ENCODE measurements at places on chromosomes 3 and 15.

GRCh38 chr15:52546031-52546751 lies 17.5 kb upstream of the MYO5A start:
- no peak for DNase-seq

DNA sequence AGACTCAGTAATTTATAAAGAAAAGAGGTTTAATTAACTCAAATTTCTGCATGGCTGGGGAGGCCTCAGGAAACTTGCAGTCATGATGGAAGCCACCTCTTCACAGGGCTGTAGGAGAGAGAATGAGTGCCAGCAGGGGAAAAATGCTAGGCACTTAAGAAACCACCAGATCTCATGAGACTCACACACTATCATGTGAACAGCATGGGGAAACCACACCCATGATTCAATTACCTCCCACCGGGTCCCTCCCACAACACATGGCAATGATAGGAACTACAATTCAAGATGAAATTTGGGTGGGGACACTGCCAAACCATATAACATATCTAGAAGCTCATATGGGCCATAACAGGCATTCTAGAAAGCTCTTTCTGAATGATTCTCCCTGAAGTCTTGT lies 190.3 kb downstream of the WNT5A start:
- DNase-seq: no peak

DNA sequence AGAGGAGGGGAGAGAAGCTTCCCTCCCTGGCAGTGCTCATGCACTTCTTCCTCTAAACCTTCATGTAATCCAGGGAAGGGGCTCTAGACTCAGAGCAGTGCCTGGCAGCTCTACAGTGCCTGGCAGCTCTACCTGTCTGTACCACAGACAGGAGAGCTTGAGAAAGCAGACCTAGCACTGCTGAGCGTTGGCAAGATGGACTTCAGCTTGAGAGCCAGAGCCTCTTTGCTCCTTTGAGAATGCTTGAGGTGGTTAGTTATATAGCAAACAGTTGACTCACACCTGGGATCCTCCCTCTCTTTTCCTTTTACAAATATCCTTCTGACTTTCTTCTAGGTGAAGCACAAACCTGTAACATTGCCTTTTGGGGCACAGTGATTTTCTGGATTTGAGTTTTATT lies 20.9 kb downstream of the FBXO22 start:
- DNase-seq: no peak

GRCh38 chr3:168071591-168072322 lies 24.0 kb downstream of the GOLIM4 start:
- DNase-seq: no peak

DNA sequence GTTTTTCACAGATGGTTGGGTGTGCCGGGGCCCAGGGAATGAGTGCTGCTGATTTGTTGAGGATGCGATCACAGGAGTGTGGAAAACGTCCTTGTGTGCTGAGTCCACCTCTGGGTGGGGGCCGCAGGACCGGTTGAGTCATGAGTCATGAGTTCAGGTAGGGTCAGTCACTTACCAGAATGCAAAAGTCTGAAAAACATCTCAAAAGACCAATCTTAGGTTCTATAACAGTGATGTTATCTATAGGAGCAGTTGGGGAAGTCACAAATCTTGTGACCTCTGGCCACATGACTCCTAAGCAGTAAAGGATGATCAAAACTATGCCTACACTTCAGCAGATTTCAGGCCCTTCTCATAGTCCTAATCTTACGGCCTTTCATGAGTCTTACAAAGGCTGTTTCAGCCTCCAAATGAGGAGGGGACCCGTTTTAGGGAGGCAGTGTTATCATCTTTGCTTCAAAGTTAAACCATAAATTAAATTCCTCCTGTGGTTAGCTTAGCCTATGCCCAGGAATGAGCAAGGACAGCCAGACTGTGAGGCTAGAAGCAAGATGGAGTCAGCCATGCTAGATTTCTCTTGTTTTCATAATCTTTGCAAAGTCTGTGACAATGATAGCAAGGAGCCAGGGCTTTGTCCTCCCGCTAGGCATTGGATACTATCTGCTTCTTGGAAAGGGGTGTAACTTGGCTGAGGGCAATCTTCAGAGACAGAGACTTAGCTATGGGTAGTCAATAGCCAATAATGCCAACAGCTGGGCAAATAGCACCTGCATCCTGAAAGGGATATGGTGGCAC lies 30.6 kb upstream of the PIAS1 start:
- DNase-seq: no peak

GRCh38 chr15:48796930-48797329 lies 13.9 kb downstream of the CEP152 start:
- DNase-seq: peak; percentile 30

DNA sequence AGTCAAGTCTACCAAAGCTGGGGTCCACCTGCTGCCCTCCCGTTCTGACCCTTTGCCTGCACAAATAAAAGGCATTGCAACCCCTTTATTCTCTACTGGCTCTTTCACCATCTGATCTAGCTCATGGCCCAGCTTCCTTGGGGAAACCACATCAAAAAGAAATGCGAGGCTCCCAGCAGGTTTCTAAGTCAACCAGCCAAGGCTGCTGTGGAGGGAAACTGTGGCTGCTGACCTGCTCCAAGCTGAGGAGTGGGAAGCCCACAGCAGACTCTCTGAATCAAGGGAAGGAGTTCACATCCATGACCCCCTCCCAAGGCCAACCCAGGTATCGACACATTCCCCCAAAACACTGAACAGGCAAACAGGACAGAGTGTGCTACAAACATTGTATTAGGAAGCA lies 25.2 kb upstream of the SLCO2A1 start:
- DNase-seq: no peak

DNA sequence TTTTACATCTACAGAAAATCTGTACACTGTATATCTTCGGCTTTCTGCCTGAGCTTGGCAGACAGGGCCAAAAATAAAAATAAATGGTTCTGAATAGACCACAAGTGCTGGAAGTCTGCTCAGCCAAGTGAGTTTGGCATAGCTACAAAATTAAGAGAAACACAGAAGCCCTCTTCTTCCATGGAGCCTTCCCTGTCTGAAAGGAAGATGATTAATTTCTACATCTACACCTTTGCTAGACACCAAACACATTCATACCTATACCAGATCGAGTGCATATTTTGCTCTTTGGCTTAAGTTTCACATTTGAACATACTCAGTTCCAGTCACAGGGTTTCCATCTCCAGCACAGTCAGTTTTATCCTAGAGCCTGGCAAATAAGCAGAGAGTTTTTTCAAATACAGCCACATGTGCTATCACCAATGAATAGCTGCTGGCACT lies 224.6 kb downstream of the GREM1 start:
- no peak for DNase-seq

DNA sequence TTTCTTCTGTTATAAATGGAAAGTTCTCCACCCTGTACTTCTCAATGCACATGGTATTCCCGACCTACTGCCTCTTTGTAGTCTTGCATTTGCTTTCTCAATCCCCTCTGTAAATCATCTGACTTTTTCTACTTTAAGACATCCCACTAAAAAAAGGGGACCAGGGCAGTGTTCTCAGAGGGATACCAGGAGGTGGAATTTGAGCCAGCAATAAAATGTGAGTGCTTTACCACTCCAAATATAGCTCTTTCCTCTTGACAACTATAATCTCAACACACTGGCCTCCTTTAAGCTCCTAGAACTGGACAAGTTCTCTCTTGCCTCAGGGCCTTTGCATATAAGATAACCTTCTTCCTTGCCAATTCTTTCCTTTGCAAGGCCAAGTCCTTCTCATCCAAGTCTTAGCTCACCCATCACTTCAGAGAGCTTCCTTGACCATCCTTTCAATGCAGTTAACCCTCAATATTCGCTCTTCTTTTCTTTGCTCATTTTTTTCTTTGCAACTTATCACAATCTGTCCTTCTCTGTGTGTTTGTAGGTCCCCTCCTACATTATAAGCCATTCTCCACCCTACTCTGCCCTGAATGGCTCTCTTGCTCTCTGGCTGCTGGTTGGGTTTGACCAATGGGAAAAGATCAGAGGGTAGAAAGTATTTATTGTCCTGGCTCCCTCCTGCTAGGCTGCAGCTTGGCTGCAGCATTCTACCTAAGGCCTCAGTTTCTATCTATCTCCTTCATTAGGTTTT lies 93.4 kb downstream of the PRICKLE2 start:
- no peak for DNase-seq

DNA sequence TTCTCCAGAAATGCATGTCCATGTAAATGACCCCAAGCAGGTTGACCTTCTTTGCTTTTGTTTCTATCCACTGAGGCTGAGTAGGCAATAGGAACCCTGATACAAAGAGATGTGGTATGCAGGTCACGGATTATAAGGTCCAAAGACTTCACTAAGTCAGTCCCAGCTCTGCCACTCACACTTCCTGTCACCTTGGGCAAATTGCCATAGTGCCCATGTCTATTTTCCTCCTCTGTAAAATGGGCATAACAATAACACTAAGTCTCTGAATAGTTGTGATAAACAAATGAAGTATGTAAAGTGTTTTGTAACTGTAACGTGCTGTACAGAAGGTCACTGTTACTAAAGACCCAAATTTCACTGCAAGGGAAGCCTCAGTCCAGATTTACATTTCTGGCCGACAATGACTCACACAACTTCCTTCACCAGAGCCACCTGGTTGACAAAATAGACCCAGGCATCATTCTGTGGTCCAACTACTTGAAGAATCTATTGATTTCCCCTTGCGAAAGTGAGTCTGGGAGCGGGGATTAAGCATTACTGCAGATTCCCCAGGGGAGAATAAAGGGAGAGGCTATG lies 175.4 kb upstream of the LPP start:
- DNase-seq: peak; percentile 32

DNA sequence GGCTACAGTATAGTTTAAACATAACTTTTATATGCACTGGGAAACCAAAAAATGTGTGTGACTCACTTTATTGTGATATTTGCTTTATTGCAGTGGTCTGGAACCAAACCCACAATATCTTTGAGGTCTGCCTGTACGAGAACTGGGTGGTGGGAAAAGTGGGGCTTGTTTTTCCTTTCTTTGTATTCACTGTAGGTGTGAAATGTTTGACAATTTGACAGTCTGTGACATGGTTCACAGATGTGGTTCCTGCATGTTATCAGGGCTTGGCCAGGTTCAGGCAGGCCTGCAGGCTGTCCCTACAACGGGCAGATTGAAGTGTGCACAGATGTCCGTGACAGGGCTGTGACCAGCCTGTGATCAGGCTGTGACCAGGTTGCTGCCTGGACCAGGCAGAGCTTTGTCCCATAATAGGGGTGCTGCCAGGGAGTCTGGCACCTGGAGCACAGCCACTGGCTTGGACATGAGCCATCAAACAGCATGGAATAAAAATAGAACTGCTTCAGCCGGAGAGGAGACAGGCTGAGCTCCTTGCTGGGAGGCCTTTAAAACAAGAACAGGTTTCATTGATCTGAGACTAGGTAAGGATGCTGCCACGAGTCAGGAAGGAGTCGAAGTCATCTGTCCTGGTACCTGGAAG lies 61.0 kb downstream of the KLF13 start:
- peak; percentile 88 for DNase-seq

DNA sequence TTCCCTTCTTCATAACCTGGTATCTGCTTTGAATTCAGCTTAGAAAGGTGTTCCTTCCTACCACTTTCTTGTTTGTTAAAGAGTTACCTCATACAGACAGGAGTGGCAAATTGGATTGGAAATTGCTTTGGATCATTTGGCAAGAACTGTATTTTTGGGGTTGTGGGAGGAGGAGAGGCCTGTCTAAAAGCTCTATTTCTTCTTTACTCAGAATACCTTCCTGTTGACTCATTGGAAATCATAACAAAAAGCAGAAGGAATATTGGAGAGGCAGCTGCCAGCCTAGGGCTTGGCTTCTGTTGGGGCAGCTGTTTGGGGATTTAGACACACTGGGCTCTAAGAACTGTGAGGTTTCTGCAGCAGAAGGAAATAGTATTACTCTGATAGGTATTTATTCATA lies 14.2 kb downstream of the IQGAP1 start:
- DNase-seq: no peak

- DNase-seq: no peak
Measured at GRCh38 chr15:80957556-80957955, 32.1 kb downstream of the MESD start.

DNA sequence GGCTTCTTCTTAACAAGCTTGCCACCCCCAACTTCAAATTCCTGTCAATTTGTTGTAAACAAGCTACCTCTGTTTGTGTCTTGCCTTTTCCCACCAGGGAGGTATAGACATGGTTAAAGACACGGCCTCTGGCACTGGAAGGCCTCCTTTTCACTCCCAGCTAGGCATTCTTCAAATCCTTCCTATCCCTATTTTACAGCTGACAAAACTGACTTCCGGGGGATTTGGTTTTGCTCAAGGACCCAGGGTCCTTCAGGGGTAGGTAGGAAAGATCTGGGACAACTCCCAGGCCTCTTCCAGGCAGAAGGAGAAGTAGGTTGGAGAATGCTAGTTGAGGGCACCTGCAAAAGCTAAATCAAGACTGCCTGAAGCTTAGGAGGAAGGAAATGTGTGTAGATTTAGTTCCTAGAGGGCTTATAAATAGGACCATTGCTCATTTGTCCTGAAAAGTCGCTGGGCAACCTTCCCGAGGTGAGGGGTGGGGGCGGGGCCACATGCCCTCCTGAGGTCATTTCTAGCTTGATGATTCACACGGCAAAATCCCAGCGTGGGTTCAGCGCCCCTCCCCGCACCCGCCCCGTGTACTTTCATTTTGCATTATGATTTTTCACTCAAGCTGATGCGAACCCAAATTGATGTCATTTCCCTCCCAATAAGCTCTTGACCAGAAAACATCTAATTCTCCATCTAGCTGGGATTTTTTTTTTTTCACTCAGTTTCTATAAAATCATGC lies 365.5 kb downstream of the SHQ1 start:
- peak; percentile 67 for DNase-seq

- no peak for DNase-seq
Measured at GRCh38 chr3:174957081-174957480, 97.9 kb downstream of the NAALADL2 start.

DNA sequence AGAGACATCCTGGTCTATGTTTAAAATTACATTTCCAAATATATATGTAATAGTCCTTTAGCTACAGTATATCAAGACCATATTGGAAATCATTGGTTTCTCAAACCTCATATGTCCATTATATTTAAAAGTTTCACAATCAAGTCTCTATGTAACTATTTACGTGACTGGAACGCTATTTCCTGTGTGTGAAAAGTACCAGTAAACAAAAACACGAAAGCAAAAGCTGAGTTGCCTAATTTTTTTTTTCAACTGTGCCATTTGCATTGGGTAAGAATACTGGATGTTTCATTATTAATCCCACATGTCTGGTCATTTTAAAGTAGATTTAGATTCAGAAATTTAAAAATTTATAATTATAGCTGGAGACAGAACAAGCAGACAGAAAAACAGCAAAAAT lies 381.4 kb downstream of the TBC1D5 start:
- no peak for DNase-seq

DNA sequence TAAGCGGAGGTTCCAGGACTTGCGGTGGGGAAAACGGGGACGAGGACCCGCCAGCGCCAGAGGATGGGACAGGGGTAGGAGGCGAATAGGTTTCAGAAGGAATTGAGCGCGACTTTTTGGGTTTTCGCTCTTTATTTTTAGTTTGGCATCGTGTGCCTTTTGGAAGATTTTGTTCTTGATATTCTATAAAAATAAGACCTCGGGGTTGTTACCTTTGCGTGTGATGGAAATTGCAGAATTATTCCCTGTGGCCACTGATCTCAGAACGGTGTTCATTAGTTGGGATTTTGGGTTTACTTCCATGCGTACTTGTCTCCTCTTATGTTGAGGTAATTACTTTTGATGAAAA lies 453 bp upstream of the CCDC14 start:
- no peak for DNase-seq

Data from CD4-positive, alpha-beta T cell treated with Interleukin-4 for 4 hours (primary cell).